Epithelial cell of esophagus (primary cell): ENCODE measurements at places on chromosomes 1 and 21.

DNA sequence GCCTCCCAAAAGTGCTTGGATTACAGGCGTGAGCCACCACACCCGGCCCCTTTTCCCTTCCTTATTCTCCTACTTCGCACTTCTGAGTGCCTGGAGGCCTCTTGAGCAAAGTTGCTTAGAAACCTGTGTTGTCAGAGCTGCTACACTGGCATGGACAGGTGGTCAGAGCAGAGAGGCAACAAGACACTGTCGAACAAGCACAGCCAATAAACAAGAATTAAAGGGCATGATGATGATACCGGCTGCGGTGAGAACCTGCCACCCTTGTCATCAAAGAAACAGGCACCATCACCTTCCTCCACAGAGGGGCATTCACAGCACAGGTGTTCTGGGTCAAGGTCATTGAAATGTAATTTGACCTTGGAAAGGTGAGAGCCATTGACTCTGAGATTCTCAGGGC lies 23.3 kb downstream of the STUM start:
- DNase-seq: no peak

GRCh38 chr1:225949041-225949440 lies 8.0 kb upstream of the LEFTY2 start:
- DNase-seq: no peak

DNA sequence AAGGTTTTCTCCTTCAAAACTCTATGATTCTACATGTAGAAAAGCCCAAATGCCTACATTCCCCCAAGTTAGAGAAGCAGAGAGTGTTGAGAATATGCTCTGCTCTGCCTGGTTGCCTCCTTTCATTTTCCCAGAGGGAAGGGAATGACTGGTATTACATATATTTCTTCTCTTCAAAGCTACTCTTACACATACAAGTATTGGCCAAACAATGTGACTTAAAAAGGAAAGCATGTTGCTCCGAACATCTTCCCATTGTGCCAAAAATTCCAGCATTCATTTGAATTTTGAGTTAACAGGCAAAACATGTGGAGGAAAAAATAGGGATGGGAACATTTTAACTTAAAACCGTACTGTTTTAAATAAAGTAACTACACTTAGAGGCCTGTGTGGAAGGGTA lies 125.2 kb downstream of the COQ8A start:
- DNase-seq: no peak

GRCh38 chr1:66489972-66490601 lies 43.9 kb upstream of the SGIP1 start:
- no peak for DNase-seq

DNA sequence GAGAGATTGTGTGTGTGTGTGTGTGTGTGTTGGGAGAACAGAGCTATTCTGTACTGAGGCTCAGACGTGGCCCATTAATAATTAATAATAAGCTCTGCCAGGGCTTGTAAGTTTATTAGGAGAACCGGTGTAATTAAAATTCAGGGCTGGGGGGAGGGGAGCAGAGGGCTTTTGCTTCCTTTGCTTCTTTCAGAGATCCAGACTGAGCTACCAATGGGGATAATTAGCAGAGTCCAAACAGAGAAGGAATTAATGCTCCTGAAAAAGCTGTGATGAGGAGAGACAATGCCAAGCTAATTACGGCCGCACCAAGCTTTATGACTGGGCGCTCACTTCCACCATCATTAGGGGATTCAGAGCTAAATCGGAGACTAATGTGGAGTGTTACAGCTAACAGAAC lies 4.5 kb downstream of the SYT6 start:
- no peak for DNase-seq

- DNase-seq: no peak
Measured at GRCh38 chr1:118303064-118303463, 118.0 kb upstream of the SPAG17 start.

- no peak for DNase-seq
Measured at GRCh38 chr1:197884173-197884572, 18.3 kb upstream of the C1orf53 start.

DNA sequence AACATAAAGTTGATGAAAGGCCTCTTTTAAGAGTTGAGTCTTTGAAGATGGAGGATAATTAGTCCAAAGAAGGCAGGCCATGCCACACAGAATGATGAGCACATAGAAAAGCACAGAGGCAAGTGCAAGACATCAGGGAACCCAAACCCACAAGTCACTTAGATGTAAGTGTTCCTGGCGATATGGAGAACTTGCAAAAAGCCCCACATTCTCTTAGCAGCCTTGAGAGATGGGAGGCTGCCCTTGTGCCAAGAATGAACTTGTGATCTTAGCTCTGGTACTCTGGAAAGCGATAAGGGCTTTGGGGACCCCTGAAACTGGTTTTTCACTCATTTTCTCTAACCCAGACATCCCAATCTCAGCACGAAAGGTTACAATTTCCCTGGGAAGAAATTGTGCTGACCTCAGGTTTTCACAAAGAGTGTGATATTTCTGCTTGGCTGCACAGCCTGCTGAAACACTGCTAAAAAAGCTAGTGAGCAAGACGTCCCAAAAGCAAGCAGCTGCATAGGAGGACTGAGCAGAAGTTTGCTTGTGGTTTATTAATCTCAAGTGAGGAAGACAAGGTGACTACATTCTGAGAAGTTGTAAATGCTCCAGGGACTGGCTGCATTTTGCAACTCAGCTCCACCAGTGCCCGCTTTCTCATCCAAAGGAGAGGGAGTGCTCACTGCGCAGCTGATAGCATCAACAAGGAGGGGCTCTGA lies 496.9 kb upstream of the CAMK1G start:
- no peak for DNase-seq

GRCh38 chr1:106366627-106367319 lies 689.7 kb upstream of the PRMT6 start:
- no peak for DNase-seq

DNA sequence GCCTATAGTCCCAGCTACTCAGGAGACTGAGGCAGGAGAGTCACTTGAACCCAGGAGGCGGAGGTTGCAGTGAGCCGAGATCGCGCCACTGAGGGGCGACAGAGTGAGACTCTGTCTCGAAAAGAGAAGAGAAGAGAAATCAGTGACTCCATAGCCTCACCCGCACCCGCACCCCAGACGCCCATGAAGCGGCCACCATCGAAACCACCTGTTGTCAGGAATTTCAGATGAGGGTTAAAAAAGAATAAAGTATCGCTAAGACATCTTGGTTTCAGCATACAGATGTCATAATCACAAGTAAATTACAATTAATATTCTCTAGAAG lies 47.4 kb downstream of the NPHP4 start:
- no peak for DNase-seq
